ENCODE measurements at places on chromosomes 1 and 21.

GRCh38 chr1:20139776-20140612, 871 bp downstream of the PLA2G2F start:
- no peak for DNase-seq

DNA sequence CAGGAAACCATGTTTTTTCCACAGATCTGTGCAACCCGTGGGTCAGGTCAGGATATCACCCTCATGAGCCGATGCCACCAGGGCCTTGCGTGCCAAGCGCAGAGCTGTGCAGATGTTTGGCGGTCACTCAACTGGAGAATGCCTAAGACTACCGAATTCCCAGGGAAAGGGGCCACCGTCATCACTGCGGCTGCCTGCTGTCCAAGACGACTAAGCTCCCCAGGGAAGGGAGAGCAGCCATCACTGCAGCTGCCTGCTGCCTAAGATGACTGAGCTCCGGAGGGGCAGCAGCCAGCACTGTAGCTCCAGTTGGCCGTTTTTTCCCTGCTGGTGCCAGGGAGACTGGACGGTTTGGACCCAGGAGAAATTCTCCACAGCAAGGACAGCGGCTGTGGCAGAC, 31.1 kb downstream of the AKT3 start:
- no peak for DNase-seq

DNA sequence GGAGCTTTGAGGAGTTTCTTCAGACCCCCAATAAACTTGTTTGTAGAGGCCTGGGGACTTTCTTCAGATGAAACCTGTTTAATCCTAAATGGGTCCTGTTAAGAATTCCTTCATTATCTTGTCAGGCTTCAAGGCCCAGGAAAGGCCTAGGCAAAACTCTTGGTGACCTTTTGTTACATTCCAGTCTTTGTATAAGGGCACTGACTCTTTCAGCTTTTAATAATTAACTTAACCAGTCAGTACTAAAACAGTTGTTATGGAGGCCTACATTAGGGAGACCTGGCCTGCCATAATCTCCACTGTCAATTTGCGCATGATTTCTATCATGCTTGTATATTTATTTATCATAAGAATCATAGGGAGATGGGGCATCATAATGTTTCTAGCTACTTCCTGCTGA, 110.2 kb downstream of the FCRL5 start:
- no peak for DNase-seq

DNA sequence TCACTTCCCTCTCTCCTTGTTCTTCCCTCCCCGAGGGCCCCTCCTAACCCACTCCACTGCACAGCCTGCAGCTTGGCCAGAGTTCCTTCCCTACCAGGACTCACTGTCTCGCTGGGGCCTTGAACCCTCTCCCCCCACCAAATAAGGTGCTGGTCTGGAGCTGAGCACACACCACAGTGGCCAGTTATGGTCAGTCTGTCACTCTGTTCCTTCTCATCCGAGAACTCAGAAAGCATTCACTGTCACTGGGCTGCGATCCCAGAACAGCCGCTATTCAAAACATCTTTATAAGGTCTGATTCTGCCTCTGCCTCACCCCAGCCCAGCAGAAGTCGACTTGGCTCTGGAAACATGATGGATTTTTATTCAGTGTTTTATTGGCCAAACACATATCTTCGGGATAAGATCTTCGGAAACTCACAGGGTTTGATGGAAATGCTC, 19.8 kb upstream of the LBR start:
- peak; percentile 60 for DNase-seq

DNA sequence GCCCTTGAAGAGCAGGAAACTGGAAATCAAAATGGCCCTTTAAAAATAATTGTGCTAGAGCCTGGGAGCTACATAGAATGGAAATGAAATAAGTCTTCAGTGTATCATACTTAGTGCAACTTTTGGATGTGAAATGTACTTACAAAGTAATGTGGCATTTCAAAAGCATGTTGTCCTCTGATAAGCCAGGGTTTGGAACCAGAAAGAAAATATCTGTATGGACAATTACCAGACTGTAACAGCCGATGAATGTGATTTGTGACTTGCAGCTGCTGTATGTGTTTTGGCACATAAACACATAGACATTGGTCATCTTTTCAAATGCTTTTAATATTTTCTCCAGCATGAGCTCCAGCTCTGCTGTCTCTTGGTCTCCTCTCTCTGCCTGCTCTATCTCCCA, 546.4 kb downstream of the OMA1 start:
- no peak for DNase-seq

- DNase-seq: no peak
Measured at GRCh38 chr1:42328047-42328625, 6.9 kb downstream of the FOXJ3 start.

GRCh38 chr1:42096554-42096953, 56.7 kb upstream of the GUCA2B start:
- no peak for DNase-seq

DNA sequence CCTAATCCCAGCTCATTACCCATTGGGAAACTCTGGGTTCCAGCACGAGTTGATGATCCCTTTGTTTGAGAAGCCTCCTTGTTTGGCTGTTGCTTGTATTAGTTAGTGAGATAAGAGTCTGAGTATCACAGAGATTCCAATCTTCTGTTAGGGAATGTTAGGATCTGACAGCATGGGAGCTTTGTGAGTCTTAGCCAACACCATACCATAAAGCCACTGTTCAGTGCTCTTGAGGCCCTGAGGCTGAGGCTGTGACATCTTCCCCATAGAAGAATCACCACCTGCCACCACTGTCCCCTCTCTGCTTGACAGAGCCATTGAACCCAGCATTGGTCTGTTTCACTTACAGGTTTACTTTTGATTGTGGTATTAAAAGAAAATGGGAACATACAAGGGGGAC, 29.3 kb upstream of the NFASC start:
- DNase-seq: no peak

DNA sequence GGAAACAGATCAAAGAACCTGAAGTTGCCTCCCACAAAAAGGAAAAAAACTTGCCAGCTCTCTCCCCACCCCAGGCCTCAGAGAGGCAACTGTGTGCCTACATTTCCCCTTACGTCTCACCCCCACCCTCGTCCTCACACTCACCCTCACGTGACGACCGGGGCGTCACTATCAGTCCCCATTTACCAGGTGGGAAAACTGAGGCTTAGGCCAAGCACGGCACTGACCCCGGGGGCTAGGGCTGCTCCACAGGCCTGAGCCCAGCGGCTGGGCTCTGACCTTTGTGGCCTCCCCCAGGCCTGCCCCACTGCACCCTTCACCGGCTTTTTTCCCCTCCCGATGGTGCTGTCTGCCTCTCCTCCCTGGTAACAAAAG, 51.5 kb upstream of the RUNX3 start:
- DNase-seq: no peak
